Stimulated activated CD4-positive, alpha-beta T cell treated with anti-CD3 and anti-CD28 coated beads, Interleukin-2, amount 100 ng/mL, for 24 hours (primary cell): ENCODE measurements at places on chromosomes 2 and 18.

- no peak for DNase-seq
These were observed 94.9 kb downstream of the MGAT5 start for GRCh38 chr2:134348760-134349159.

- DNase-seq: no peak
These were observed 40.9 kb downstream of the TSHZ1 start for GRCh38 chr18:75251466-75251865.

DNA sequence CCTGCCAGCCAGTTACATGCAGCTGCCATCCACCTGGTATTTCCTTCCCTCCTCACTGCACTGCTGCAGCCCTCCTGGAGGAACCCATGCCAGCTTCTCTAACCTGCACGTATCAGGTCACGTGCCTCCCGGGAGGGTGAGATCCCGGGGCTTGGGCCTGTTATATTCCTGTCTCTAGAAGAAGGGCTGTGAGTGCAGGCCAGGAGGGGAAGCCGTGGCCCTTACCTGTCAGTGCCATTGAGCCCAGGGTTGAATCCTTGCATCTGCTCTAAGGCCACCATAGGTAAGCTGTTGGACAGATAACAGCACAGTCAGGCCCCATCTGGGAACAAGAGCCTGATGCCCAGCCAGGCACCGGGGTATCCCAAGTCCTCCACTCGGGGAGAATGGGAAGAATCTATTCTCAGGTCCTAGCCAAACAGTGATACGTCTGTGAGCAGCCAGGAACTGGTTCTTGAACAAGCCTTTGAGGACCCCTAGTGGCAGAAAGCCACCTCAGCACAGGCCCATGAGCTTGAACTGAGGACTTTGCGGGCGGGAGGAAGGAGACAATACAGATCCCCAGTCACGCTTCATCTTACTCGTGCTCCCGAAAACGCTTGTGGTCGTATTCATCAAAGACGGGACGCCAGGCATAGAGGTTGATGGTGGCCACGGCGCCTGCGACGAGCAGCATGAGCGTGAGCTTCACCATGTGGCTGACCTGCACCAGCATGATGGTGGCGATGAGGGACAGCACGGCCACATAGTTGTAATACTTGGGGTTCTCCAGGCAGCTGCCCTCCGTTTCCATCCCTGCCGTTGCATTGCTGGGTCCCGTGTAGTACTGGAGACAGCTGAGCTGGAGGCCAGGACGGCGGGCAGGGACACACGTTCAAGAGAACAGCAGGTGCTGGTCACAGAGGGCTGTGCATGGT, 34.4 kb downstream of the CENPO start:
- DNase-seq: peak; percentile 70

GRCh38 chr2:30162806-30163205, 16.0 kb downstream of the YPEL5 start:
- no peak for DNase-seq

DNA sequence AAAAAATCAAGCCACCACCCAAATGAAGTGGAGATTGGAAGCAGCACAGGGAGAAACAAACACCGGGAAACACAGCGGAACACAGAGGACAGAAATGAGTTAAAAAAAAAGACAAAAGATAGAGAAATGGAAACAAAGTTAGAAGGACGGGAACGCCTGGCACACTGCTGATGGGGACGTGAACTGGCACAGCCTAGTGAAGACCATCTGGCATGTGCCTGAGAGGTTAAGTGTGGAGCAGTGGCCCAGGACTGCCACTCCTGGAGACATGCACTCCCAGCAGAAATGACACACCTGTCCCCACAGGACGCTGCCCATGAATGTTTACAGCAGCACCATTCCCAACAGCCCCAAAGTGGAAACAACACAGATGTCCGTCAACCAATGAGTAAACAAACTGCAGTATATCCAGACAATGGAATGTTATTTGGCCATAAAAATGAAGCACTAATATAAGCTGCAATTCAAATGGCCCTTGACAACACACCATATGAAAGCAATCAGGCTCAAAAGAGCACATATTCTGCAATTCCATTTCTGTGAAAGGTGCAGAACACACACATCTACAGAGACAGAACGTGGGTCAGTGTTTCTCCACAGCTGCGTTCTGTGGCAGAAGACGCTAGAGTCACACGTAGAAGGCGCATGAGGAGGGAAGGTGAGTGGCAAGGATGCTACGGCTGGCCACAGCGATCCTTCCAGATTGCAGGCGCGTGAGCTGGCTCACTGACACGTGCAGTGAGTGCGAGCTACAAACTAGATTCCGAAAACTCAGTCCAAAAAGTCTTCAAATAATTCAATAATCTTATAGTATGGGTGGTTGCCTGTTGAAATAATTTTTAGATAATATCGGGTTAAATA, 24.6 kb downstream of the THAP4 start:
- DNase-seq: no peak
